ENCODE measurements at places on chromosomes 4 and X.

DNA sequence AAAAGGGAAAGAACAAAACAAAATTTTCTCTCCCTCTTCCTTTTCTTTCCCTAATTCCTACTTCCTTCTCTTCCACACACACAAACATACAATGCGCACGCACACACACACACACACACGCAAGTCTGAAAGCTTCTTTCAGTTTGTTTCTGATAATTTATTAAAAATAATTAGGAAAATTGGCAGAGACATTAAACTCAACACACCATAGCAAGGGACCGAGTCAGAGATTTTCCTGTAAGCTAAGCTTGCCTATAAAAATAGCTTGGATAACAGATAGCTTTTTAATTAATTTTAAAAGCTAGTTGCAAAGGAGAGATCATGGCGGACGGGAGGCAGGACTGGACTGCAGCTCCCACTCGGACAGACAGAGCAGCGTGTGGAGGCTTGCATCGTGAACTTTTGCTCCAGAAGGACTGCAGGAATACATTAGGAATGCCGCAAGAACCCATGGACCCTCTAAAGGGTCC lies 92.6 kb upstream of the MAPK10 start:
- DNase-seq: no peak

GRCh38 chr4:187414716-187415115 lies 580.9 kb upstream of the ZFP42 start:
- no peak for DNase-seq

- no peak for DNase-seq
These were observed 60.2 kb downstream of the MAOB start for GRCh38 chrX:43822014-43822413.

- DNase-seq: peak; percentile 28
These were observed 454 bp downstream of the LETM1 start for GRCh38 chr4:1855333-1856070.

- DNase-seq: no peak
These were observed 442 bp downstream of the NDUFB11 start for GRCh38 chrX:47143894-47144625.

- no peak for DNase-seq
These were observed 1253.7 kb downstream of the TECRL start for GRCh38 chr4:63155561-63155960.

DNA sequence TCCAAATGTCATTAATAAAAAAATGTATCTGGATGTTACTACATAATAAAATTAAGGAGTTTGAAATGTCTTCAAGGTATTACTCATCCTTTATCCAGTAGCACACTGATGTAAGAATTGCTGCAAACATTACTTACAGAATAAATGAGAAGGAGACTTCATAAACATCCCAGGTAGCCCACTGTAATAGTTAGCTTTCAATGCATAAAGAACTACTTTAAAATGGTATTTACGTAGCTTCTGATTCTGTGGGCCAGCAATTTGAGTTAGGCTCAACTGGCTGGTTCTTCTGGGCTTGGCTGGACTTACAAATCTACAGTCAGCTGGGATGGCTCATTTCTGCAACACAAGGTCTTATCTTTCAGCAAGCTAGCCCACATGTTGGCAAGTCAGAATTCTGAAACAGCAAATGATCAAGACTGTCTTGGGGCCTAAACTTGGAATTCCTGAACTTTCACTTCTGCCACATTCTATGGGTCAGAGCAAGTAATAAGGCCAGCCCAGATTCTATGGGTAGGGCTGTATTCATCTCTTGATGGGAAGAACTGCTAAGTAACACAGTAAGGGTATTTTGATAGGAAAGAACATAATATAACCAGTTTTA lies 522.5 kb downstream of the IQCM start:
- no peak for DNase-seq

- DNase-seq: no peak
These were observed 91.8 kb downstream of the PDE5A start for GRCh38 chr4:119536572-119537528.

DNA sequence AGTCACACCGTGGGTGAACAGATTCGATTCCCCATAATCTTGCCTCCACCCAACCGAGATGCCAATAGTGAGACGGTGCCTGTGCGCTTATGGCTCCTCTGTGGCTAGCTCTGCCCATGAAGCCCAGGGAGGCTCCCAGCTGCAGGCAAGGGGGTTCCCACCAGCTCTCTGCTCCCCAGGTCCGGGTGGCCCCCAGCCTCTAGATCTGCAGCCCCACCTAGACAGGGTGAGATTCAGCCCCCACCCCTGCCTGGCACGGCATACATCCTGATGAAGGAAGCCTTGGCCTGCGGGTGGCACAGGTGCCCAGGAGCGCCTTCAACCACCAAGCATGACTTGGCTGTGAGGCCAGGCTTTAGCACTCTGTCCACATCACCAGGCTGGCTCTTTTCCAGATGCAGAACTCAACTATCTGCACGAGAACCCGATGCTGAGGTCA lies 40.6 kb downstream of the WDR1 start:
- no peak for DNase-seq

- DNase-seq: no peak
These were observed 8.1 kb downstream of the WDFY3 start for GRCh38 chr4:84958434-84958833.

- DNase-seq: no peak
These were observed 200.5 kb downstream of the CENPC start for GRCh38 chr4:67344594-67345380.

- DNase-seq: no peak
These were observed 4.0 kb upstream of the CDKL2 start for GRCh38 chr4:75634281-75634680.

GRCh38 chrX:51779306-51779705 lies 36.1 kb downstream of the GSPT2 start:
- no peak for DNase-seq

DNA sequence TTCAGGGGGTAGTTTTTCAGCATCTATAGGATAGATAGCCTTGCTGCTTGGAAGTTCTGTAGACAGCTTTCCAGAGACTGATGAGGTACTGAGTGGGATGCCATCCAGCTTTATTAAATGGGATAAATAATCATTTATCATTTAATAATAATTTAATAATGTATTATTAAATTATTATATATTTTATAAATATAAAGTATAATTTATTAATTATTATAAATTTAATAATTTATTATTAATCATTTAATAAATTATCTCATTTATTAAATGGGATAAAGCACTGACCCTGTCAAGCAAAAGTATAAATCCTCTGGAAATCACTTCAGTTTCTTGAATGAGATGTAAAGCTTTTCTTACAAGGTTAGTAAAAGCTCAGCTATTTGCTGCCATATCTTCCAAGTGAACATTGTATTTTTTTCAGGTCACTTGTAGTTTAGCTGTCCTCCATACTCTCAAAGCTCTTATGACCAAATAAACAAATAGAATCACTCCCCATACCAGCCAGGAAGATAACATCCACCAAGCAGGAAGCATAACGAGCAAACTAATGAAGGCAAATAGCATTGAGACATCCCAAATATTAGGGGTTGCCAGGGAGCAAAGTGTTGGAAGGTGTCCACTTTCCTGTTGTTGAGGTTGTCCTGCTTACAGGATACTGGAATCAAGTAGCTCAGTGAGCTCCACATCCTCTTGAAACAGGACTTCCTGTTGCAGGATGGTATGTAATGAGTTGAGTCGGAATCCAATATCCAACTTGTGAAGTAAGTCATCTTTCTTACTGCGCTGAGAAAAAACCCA lies 88.9 kb downstream of the ZNF674 start:
- no peak for DNase-seq

- no peak for DNase-seq
These were observed 144.3 kb downstream of the NWD2 start for GRCh38 chr4:37388681-37389365.

Measured in activated CD4-positive, alpha-beta T cell treated with anti-CD3 and anti-CD28 coated beads, Interleukin-2, amount 50 U/mL, for 48 hours (primary cell).